ENCODE measurements at places on chromosomes 16 and 17.

- DNase-seq: peak; percentile 58
Measured at GRCh38 chr17:64736804-64737492, 74.8 kb upstream of the SMURF2 start.

DNA sequence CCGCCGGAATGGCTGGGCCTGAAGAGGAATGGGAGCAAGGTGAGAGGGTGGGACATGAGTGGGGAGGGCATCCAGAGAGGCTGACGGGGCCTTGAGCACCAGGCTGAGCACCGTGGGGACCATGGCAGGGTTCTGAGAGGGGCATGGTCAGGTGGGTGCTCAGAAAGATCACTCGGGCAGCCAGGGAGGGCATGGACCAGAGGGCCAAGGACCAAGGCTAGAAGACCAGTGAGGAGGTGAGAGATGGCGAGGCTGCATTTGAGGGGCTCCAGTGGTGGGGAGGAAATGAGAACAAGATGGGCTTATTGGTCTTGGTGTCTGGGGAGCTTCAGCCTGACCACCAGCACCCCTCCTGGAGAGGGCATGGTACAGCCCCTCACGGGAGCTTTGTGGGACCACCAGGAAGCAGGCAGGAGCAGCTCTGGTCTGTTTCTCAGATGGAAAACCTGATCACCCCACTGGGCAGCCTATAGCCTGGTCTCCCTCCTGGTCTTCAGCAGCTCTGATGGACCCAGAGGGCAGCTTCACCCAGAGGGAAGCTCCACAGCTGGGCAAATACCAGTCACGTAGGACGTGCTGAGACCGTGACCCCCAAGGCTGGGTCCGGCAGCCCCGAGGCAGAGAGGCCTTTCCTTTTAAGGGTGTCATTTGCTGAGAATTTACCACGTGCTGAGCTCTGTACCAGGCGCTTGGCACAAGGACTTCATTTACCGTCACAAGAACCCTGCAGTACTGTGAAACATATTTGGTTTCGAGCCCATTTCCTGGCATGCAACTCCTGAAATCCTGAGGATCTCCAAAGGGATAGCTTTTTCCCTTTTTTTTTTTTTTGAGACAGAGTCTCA is 11.4 kb upstream of the NCBP3 start:
- no peak for DNase-seq

- DNase-seq: no peak
Measured at GRCh38 chr17:65684631-65685030, 123.2 kb upstream of the AXIN2 start.

DNA sequence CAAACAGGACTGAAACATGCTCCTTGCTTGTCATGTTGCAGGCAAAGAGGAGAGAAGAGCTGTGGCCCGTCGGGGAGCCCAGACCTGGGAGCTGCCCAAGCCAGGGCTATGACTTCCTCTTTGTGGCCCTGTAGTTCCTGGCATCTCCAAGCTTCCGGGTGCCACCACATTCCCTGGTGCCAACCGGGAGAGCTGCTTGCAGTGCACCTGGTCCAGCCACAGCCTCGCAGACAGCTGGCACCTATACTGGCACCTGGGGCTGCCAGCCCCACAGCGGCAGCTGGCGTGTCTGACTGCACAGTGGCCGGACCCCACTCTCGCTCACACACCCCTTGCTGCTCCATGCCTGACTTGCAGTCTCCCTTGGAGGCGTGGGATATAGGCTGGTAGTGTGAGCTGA is 37.1 kb upstream of the FOXJ1 start:
- DNase-seq: no peak

GRCh38 chr16:56324406-56324805 is 100.9 kb downstream of the AMFR start:
- peak; percentile 48 for DNase-seq

DNA sequence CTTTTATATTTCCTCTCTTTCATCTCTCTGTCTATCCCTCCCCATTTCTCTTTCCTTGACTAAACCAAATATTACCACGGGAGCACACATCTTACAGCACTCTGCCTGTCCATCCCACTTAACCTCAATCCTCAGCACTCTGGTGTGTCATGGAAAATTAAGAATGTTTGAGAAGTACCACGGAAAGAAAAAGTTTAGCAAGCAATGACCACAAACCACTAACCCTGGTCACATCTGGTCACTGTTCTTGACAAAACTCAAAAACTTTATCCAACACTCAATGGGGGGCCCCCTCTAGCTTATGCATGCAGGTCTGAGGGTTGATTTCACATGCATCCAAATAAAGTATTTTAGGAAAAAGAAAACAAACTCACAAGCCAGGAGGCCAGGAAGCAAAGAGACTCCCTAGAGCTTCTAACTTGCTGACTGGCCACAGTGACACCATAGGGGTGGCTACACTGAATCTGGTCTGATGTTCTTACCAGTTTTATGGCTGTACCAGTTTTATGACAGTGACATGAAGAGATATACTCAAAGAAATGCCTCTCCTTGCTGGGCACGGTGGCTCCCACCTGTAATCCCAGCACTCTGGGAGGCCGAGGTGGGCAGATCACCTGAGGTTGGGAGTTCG is 229.2 kb downstream of the STX8 start:
- DNase-seq: no peak

DNA sequence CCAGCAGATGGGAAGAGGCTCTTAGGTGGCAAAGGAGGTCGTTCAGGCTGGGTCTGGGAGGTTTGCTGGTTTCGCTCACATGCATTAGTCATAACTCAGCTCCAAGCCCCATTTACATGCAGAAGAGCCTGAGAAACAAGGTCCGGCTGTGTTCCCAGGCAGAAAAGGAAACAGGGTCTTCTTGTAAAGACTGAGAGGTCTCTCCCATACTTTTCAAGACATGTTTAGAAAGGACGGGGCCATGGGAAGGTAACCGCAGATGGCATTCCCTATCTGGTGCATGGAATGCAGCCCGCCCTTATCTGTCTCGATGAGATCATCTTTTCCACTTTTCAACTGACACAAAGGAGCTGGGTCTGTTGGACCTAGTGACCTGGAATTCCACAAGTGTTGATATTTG is 389.0 kb upstream of the CDH11 start:
- no peak for DNase-seq

- DNase-seq: no peak
Measured at GRCh38 chr17:65008882-65009281, 47.7 kb downstream of the GNA13 start.

GRCh38 chr16:16073891-16074881 is 124.8 kb downstream of the ABCC1 start:
- DNase-seq: peak; percentile 90

DNA sequence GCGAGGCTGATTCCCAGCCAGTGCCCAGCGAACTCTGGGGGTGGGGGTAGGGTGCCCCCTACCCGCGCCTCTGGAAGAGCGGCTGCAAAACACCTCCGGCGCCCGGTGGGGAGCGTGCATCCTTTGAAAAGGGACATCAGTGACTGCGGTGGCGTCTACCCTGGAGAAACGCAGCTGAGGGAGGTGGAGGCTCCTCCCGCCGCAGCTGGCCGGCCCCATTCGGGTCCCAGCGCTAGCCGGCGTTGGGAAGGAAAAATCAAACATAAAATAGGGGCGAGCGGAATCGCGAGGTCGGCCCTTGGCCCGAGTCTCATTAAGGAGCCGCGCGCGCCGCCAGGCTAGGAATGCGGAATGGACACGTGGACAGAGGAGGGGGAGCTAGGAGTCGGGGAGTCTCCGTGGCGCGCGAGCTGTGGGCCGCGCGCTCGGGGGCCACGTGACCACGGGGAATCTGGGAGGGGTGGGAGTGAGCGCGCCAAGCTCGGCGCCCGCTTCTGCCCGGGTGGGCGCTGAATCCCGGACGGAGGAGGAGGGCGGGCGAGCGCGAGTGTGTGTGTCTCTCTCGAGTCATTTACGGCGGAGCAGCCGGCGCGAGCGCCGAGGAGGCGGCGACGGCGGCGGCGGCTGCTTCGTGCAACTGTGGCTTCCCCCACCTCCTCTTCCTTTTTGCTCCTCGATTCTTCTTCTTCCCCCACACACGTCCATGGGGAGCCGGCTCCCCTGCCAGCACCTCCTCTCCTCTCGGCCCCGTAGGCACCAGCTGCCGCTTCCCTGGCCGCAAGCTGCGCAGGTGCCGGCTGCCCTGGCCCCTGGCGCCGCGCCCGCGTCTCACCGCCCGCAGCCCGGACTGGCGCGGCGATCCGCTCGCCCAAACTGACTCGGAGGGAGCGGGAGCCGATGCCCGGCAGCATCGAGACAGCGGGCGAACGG is at the start of gene TMEM132E:
TSS of gene TMEM132E (plus strand) at position 566 of the 930 bp plus-strand sequence. CDS start 1,495 bp downstream, outside the sequence.
- peak; percentile 34 for DNase-seq

DNA sequence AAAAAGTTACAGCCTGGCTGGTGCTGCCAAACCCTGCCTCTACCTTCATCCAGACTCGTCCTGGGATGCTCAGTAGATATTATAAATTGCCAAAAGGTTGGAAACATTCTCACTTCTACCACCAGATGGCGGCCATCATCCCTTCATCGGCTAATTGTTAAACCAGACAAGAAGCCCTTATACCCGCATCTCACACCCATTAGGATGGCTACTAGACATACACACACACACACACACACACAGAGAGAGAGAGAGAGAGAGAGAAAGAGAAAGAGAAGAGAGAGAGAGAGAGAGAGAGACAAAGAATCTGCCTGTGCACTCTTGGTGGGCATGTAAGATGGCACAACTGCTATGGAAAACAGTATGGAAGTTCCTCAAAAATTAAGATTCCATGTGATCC is 15.0 kb upstream of the SCIMP start:
- peak; percentile 58 for DNase-seq

DNA sequence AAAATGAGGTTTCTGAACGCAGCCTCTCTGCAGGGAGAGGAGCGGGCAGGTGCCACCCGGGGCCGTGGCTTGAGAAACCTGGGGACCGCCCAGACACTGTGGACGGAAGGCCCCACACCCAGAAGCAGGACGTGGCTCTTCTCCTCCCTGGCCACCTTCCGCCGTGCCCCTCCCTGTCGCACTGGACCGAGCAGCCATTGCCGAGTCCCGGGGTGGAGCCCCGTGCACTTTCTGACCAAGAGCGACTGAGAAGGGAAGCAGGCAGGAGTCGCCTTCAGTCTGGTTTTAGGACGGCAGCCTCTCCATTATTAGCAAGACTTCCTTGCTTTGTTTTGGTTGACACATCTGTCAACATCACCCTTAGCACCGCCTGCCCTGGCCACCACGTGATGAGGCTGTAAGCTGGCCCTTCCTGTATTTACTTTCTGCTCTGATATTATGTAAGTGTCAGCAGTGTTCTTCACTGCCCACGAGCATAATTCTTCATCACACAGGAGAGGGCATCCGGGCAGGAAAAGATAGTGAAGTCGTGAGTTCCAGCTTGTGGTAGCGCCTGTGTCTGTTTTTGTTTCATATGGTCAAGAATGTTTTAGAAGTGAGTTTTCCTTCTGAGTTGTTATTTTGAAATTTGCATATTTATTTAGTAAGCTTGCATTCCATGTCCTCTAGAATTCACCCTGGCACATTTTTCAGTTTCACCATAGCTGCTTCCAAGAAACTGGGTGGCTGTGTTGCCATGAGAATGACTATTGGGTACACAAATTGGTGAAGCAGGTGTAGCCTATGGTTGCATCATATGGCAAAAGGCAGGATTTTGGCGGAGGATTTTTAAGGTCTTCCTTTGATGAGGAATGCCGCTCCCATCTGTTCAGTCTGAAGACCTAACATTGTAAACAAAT is 1.0 kb downstream of the HERPUD1 start:
- peak; percentile 72 for DNase-seq

- DNase-seq: no peak
Measured at GRCh38 chr17:40303708-40304551, 5.0 kb upstream of the RARA start.

DNA sequence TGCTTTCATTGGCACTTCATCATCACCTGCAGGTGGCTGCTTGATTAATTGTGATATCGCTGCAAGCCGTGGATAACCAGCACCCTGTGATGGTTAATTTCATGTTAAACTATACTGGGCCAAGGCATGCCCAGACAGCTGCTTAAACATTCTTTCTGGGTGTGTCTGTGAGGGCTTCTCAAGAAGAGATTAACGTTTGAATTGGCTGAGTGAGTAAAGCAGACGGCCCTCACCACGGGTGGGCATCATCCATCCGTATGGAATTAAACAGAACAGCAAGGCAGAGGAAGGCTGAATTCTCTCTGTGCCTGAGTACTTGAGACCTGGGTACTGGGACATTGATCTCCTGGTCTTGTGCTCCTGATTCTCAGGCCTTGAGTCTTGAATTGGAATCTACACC is 7.1 kb upstream of the ZNF213 start:
- DNase-seq: no peak

GRCh38 chr17:71741836-71742235 is 379.0 kb upstream of the SOX9 start:
- DNase-seq: no peak

GRCh38 chr17:43171586-43172487 is 823 bp downstream of the NBR1 start:
- peak; percentile 73 for DNase-seq

DNA sequence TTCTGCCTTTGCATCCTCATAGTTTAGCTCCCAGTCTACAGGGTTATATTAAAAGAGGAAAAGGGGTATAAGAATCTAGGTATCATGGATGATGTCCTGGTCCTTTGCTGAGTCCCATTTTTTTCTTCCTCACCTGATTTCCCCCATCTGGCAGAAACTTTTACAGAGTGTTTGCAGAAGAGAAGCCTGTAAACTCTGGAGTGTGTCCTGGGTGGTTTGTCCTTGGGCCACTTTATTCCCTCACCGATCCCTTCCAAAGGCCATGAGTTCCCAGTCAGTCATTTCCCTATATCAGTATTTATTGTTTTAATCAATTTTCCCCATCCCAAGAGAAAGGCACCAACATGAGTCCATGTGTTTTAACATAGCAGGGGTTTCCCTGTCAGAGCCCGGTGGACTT is 638.2 kb downstream of the WWOX start:
- no peak for DNase-seq

GRCh38 chr16:80804526-80805383 is at the start of gene CDYL2:
CDYL2 (minus strand) TSS chr16:80804598; CDS start chr16:80804173, 425 bp downstream.
- DNase-seq: peak; percentile 55

- no peak for DNase-seq
Measured at GRCh38 chr17:57502811-57503241, 242.3 kb downstream of the CCDC182 start.

DNA sequence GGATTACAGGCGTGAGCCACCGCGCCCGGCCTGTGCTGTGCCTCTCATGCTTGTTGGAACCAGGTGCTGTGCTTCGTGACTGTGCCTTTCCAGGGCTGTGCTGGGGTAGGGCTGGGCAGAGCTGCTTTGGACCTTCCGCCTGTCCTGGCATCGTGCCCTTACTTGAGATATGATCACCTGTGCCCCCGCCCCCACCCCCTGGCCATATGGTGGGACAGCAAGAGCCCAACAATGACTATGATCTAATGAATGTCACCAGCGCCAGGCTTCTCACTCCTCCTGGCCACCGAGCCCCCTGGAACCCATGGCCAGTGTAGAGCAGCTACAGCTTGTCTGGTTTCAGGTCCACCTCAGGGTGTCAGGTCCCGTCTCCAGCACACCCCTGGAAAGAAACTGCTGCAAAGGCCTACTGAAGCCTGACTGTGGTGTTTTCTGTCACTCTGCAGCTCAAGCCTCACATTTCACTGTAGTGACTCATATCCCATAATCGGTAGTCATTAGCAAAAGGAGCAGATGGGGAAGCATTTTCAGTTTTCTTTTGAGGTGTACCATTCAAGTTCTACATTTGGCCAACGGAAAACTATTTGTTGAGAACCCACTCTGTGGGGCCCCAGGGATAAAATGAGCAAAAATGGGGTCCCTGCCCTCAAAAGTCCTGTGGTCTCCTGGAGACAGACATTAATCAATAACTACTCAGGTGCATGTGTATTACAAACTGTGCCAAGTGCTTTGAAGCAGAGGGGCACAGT is 22.1 kb downstream of the FCSK start:
- DNase-seq: peak; percentile 72

All from Calu3 (cell line).